ENCODE measurements at places on chromosomes 6 and 20. TPM values are rescaled to one million over a fixed set of nuclear protein-coding genes. Genes with fewer than 3 reads are reported as not detected.

DNA sequence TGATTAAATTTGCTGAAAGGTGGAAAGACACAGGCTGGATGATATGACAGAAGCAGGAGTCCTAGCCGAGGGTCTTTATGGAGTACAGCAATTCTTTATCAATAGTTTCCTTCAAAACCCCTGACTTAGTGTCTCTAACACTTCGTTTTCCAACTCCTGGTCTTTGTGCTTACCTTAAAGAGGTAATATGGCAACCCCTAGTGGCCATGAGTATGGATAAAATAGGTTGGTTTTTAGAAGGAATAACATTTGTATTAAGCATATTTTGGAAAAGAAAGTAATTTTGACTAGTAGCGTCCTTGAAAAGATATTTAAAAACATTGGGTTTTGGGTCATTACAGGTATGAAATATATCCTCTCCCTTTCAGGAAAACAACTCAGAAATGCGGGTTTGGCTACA is 51.9 kb downstream of the VGLL2 start:
- DNase-seq, result no peak

- DNase-seq, result no peak
Observed at GRCh38 chr6:52566853-52567279, 10.0 kb downstream of the TRAM2 start.

DNA sequence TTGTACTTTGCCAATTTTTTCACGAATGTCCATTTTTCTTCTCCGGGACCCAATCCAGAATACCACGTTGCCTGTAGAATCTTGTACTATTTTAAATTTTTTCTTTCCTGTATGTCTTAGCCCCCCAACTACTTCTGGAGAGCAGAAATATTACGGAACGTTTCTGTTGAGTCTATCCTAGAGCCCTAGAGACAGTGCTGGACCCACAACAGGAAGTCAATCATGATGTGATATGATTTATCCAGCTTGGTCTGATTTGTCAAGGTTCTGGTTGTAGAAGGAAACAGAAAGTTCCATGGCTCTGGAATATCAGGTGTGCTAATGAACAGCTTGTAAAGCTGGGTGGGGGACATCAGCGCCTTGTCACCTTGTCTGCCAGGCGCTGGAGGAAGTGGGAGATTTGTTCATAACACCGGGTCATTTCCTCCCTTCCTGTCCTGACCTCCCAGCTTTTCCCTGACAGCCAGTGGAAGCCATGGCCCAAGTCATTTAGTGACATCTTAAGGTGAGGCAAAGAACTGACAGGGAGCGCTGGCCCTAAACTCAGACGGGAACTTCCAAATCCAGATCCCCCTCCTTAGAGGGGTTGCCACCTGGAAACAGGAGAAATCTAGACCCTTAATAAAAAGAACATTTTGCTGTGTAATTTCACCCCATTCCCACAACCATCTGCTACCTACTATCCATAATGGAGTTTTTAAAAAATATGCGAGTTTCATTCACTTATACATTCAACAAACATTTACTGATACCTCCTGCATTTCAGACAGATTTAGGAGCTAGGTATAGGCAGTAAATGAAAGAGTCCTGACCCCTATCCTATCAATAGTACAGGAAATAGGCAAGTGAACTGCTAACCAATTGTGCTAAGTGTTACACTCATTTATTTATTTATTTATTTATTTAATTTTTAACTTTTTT is 130.5 kb downstream of the ZFP64 start:
- DNase-seq, result no peak

DNA sequence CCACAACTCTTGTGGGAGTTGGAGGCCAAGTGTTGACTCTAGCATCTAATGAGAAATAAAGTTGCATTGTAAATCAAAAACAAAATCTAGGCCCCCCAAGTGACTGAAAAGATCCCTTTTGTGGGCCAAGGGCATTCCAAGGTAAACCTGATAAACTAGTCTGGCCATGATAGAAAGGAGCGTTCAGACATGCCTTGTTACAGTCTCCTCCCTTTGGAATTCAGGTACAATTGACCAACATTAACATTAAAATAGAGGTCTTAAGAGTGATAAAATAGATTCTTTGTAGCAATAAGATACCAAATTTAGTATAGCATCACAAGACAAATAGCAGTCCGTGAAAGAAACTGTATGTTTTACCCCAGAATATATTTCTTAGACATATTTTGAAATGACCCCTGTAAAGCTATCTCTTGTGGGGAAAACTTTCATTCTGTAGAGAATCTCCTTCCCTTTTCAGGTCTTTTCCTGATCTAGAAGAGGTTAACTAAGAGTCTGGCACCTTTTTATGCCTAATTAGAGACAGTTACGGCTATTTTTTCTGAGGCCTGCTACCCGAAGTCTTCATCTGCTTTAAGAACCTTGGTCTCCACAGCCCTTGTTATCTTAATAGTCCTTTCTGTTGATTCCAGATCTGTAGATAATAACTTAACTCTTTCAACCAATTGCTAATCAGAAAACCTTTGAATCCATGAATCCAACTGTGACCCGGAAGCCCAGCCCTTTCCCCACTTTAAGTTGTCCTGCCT is 495.4 kb upstream of the MMS22L start:
- DNase-seq, result no peak

- no peak for DNase-seq
Observed at GRCh38 chr6:112439010-112439409, 91.9 kb downstream of the RFPL4B start.

- no peak for DNase-seq
Observed at GRCh38 chr6:51960419-51960818, 127.0 kb downstream of the PKHD1 start.

GRCh38 chr6:21202521-21202920 is 391.0 kb upstream of the SOX4 start:
- no peak for DNase-seq

The SUMO4 gene
- 0.09 TPM for polyA plus RNA-seq

The GPR6 gene
- not detected for polyA plus RNA-seq
